ENCODE measurements at places on chromosomes 16 and 17. TPM values are rescaled to one million over a fixed set of nuclear protein-coding genes. Genes with fewer than 3 reads are reported as not detected.

KRTAP4-12 gene
- not detected for total RNA-seq

FOXC2 gene
- not detected for total RNA-seq

DHX58 gene
- total RNA-seq = 10.5 TPM

GRCh38 chr16:79982361-79982760 is 381.8 kb upstream of the MAF start:
- H3K4me3 ChIP-seq = no peak overlapping the region
- H3K36me3 ChIP-seq = no peaks in the 10 kb centered on the region
- no peak for DNase-seq
- no peak overlapping the region for H3K27ac ChIP-seq
- no peaks in the 10 kb centered on the region for H3K27me3 ChIP-seq

- H3K27ac ChIP-seq = no peak overlapping the region
- no peaks in the 10 kb centered on the region for H3K27me3 ChIP-seq
- H3K4me1 ChIP-seq = peaks cover 19% of the 10 kb centered on the region
- H3K36me3 ChIP-seq = no peaks in the 10 kb centered on the region
- no peak for DNase-seq
Measured at GRCh38 chr17:29070781-29071180, 27.8 kb downstream of the PIPOX start.

GRCh38 chr16:84893849-84894599 is 74.2 kb downstream of the CRISPLD2 start:
- no peaks in the 10 kb centered on the region for H3K27me3 ChIP-seq
- no peaks in the 10 kb centered on the region for H3K36me3 ChIP-seq
- no peaks in the 10 kb centered on the region for H3K4me1 ChIP-seq
- H3K4me3 ChIP-seq = no peak overlapping the region
- no peak for DNase-seq

SEZ6 gene
- total RNA-seq = 3.1 TPM

GRCh38 chr16:53609536-53609935 is 94.1 kb downstream of the RPGRIP1L start:
- no peak overlapping the region for H3K27ac ChIP-seq
- no peaks in the 10 kb centered on the region for H3K27me3 ChIP-seq
- H3K36me3 ChIP-seq = no peaks in the 10 kb centered on the region
- H3K4me1 ChIP-seq = no peaks in the 10 kb centered on the region
- H3K4me3 ChIP-seq = no peak overlapping the region
- no peak for DNase-seq

DNA sequence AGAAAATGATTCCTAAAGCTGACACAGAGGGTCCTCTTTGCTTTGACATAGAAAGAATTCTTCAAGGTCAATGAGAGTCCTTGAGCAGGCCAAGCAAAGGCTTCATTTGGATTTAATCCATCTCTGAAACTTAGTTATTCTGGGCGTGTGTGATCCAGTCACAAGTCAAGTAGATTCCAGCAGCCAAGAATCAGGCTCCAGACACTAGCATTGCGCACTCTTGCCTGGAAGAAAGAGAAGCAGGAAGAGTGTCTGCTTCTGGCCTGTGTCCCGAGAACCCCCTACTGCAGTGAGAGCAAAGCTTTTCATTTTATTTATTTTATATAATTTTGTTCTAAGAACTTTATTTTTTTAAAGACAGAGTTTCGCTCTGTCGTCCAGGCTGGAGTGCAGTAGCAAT is 88.2 kb upstream of the CACNG5 start:
- no peak overlapping the region for H3K27ac ChIP-seq
- no peaks in the 10 kb centered on the region for H3K27me3 ChIP-seq
- no peaks in the 10 kb centered on the region for H3K36me3 ChIP-seq
- peaks cover 5% of the 10 kb centered on the region for H3K4me1 ChIP-seq
- no peak for DNase-seq

ADAP2 gene
- total RNA-seq = 2.9 TPM

DNA sequence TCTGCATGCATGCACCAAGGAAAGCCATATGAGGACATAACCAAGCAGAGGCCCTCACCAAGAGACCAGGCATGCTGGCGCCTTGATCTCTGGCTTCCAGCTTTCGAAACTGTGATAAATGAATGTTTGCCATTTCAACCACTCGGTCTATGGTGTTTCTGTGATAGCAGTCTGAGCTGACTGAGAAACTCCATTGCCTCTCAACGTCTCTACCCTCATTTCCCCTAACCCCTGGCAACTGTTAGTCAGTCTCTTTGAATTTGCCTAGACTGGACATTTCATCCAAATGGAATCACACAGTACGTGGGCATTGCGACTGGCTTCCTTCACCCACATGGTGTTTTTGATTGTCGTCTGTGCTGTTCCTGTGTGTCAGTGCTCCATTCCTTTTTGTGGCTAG is 88.0 kb upstream of the MPHOSPH6 start:
- no peaks in the 10 kb centered on the region for H3K27me3 ChIP-seq
- H3K4me3 ChIP-seq = no peak overlapping the region

- no peaks in the 10 kb centered on the region for H3K4me1 ChIP-seq
- H3K27ac ChIP-seq = no peak overlapping the region
- H3K4me3 ChIP-seq = no peak overlapping the region
- H3K36me3 ChIP-seq = no peaks in the 10 kb centered on the region
Measured at GRCh38 chr16:19559242-19559910, 3.9 kb downstream of the VPS35L start.

GRCh38 chr16:21222495-21223337 is 10.8 kb upstream of the ANKS4B start:
- no peaks in the 10 kb centered on the region for H3K27me3 ChIP-seq
- H3K36me3 ChIP-seq = no peaks in the 10 kb centered on the region
- peak; percentile 22 for DNase-seq
- H3K4me3 ChIP-seq = peak overlapping the region; percentile 35
- H3K4me1 ChIP-seq = peaks cover 36% of the 10 kb centered on the region

GRCh38 chr16:68351991-68352431 is 41.2 kb downstream of the PRMT7 start:
- 0 out of 2 replicates have a peak, but pooled peaks cover 7% of the 10 kb centered on the region for H3K36me3 ChIP-seq
- H3K27ac ChIP-seq = no peak overlapping the region
- H3K4me3 ChIP-seq = no peak overlapping the region
- H3K4me1 ChIP-seq = no peaks in the 10 kb centered on the region
- H3K27me3 ChIP-seq = no peaks in the 10 kb centered on the region

KRT17 gene
- total RNA-seq = 0.63 TPM

DNA sequence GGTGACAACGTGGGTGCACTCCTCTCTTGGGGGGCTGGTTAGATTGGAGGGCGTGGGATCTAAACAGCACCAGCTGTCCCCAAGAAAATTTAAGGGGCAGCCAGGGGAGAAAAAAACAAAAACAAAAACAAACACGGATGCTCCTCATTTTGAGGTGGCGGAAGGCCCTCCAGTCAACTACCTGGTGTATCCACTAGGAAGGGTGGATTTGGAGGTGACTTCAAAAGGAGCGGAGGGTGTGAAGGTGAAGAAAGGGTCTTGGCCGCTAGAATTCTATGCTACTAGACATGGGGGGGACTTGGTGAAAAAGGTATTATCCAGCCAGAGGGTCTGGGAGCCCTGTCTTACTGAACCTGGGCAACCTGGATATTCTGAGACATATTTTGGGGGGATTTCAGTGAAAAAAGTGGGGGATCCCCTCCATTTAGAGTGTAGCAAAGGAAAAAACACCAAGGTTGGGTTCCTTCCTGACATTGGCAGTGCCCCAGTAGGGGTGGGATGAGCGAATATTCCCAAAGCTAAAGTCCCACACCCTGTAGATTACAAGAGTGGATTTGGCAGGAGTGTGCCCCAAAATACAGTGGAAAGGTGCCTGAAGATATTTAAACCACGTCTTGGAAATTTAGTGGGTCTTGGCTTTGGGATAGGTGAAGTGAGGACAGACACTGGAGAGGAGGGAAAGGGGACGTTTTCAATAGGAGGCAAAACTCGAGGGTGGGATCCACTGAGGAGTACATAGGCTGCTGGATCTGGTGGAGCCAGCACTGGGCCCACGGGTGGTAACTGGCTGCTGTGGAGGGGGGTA is 454 bp upstream of the FGF11 start:
- peaks cover 39% of the 10 kb centered on the region for H3K27me3 ChIP-seq
- H3K36me3 ChIP-seq = no peaks in the 10 kb centered on the region
- DNase-seq = no peak
- H3K27ac ChIP-seq = no peak overlapping the region

MEIOB gene
- 6.3 TPM for total RNA-seq

KRT20 gene
- not detected for total RNA-seq

DNA sequence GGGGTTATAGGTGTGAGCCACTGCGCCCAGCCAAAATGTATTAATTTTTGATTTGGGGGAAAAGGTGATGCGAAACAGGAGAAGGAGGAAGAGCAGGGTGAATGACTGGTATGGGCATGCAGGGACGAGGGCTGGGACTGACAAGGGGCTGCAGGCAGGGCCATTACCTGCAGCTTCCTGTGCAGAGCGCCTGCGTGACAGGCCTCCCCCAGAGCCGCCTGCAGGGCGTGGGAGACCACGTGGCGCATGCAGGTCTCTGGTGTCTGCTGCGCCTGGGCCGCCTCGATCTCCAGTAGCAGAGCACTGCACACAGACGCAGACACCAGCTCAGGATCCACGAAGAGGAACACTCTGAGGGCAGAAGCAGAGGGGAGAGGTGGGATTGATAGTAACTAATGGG is 32.4 kb downstream of the PIK3R6 start:
- no peaks in the 10 kb centered on the region for H3K4me1 ChIP-seq
- H3K4me3 ChIP-seq = no peak overlapping the region
- H3K27me3 ChIP-seq = no peaks in the 10 kb centered on the region
- H3K36me3 ChIP-seq = no peaks in the 10 kb centered on the region

DNA sequence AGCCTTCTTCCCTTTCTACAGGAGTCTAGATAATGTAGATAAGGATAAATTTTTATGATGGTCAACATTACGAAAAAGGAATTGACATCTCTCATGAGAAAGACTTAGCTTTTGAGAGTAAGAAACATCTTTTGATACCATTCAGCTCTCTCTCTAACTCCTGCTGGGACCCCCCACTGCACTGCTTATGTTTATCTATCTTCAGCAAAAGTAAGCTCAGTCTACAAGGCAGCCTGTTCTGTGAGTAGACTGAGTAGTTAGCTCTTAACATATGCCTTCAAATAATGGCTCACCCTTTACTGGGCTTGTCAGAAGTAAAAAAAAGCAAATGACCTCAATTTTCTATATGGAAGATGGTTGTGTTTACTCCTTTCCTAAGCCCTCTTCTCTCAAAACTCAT is 372.2 kb upstream of the CDH11 start:
- no peaks in the 10 kb centered on the region for H3K36me3 ChIP-seq
- no peak overlapping the region for H3K4me3 ChIP-seq
- H3K4me1 ChIP-seq = peaks cover 16% of the 10 kb centered on the region
- H3K27ac ChIP-seq = no peak overlapping the region

GRCh38 chr17:27668488-27668823 is 37.5 kb downstream of the LGALS9 start:
- no peak overlapping the region for H3K4me3 ChIP-seq
- H3K4me1 ChIP-seq = no peaks in the 10 kb centered on the region
- H3K27me3 ChIP-seq = no peaks in the 10 kb centered on the region
- no peaks in the 10 kb centered on the region for H3K36me3 ChIP-seq

DNA sequence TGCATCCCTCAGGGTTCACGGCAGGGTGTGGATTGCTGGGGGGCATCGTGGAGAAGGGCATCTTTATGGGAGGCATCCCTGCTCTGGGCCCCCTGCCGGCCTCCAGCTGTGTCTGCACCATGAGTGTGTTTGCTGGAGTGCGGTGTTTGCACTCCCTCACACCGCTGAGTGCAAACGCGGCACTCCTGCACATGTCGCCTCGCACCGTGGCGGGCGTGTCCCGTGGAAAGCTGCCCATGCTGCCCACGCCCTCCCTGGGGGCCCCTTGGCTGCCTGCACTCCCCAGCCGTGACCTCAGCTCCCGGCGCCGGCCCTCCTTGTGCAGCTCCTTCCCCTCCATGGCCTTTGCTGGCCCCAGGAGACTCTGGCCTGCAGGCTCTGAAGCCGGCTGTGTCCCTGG is 74.6 kb upstream of the ZNF750 start:
- H3K36me3 ChIP-seq = 0 out of 2 replicates have a peak, but pooled peaks cover 3% of the 10 kb centered on the region
- no peak for DNase-seq
- no peaks in the 10 kb centered on the region for H3K4me1 ChIP-seq
- H3K27me3 ChIP-seq = no peaks in the 10 kb centered on the region
- no peak overlapping the region for H3K4me3 ChIP-seq

DNA sequence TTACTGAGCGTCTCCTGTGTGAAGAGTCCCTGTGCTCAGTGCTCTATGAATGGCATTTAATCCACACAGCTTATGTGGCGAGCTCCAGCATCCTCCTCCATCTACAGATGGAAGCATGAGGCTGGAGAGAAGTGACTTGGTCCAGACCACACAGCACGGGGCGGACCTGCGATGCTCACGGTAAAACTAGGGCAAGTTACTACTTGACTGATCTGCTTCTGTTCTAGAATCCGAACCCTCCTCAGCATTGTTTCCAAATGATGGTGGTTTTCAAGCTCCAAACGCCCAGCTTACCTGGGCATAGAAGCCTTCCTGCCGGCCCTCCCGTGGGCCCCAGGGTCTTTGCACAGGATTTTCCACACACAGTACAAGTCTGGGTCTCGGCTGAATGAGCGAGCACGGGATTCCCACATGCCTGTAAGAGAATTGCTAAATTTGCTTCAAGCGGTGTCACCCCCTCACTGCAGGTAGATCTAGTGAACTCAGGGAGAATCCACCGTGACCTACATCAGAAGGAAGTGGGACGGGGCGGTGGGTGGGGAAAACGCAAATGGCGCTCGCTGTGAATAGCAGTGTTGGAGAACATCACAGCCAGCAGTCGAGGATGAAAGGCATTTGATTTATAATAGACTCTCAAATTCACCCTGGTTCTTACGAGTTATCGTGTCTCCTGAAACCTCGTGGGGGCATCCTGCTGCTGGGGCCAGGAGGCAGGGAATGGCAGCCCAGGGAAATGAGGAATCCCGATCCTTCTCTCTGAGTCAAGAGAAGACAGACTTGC is 101.1 kb downstream of the CMIP start:
- H3K27ac ChIP-seq = peak overlapping the region; percentile 30
- no peak overlapping the region for H3K4me3 ChIP-seq
- peaks cover 17% of the 10 kb centered on the region for H3K4me1 ChIP-seq

KCNG4 gene
- not detected for total RNA-seq

P2RX5 gene
- total RNA-seq = 13.6 TPM

DNA sequence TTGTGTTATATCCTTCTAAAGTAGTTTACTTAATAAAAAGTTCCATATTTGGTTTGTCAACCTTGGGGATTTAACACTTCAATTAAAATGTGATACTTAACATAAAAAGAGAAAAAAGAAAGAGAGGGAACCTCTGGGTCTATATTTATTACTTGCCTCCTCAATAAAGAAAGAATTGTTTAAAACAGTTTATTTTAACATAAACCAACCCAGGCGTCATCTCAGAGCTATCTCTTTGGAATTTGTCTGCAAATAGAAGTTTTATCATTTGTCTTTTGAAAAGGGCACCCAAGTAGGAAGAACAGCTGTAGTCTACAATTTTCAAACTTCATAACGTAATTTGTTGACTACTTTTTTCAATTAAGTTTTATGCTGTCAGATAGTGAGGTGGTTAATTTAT is 364.1 kb downstream of the KCNJ2 start:
- no peak overlapping the region for H3K27ac ChIP-seq
- H3K4me1 ChIP-seq = no peaks in the 10 kb centered on the region
- no peaks in the 10 kb centered on the region for H3K36me3 ChIP-seq
- no peak overlapping the region for H3K4me3 ChIP-seq

KRTAP2-1 gene
- total RNA-seq = not detected

GRCh38 chr17:61469949-61470348 is 17.7 kb downstream of the TBX4 start:
- H3K27ac ChIP-seq = no peak overlapping the region
- H3K4me1 ChIP-seq = peaks cover 10% of the 10 kb centered on the region
- no peaks in the 10 kb centered on the region for H3K36me3 ChIP-seq
- H3K4me3 ChIP-seq = no peak overlapping the region
- DNase-seq = no peak

- no peak overlapping the region for H3K27ac ChIP-seq
- no peaks in the 10 kb centered on the region for H3K4me1 ChIP-seq
- DNase-seq = no peak
- no peaks in the 10 kb centered on the region for H3K36me3 ChIP-seq
- H3K4me3 ChIP-seq = no peak overlapping the region
Measured at GRCh38 chr17:1947229-1947742, 77.8 kb downstream of the RTN4RL1 start.
